ENCODE measurements at places on chromosomes 3 and 15.

- DNase-seq, result no peak
Observed at GRCh38 chr3:188822411-188822810, 349.4 kb upstream of the TPRG1 start.

DNA sequence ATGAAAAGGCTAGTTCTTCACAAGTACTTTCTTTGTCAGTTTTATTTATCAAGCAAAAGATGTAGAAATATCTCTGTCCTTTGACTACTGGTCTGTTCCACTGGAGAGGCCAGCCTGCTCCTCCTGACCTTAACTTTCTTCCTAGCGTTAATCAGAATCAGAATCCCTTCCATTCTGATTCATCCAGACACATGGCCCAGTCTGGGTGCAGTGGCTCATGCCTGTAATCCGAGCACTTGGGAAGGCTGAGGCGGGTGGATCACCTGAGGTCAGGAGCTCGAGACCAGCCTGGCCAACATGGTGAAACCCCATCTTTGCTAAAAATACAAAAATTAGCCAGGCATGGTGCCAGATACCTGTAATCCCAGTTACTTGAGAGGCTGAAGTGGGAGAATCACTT is 32.0 kb upstream of the MANF start:
- DNase-seq, result no peak

DNA sequence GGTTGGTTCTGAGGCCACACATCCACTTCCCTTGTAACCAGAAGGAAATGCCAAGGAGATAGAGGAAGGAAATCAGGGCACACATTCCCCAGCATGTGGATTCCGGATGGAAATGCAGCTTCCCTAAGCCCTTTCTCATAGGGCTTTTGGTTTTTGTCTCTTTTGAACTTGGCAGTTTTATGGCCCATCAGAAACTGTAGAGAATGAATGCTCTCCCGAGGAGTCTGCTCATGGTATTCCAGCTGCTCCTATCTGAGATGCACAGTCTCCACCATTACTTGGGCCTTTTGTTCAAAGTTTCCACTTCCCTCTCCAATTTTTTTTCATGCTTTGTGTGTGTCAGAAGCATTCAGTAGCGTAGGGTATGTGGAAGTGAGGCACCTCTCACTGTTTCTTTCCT is 21.2 kb downstream of the XYLB start:
- DNase-seq, result no peak

GRCh38 chr3:53821631-53822121 is 24.5 kb downstream of the CHDH start:
- no peak for DNase-seq

DNA sequence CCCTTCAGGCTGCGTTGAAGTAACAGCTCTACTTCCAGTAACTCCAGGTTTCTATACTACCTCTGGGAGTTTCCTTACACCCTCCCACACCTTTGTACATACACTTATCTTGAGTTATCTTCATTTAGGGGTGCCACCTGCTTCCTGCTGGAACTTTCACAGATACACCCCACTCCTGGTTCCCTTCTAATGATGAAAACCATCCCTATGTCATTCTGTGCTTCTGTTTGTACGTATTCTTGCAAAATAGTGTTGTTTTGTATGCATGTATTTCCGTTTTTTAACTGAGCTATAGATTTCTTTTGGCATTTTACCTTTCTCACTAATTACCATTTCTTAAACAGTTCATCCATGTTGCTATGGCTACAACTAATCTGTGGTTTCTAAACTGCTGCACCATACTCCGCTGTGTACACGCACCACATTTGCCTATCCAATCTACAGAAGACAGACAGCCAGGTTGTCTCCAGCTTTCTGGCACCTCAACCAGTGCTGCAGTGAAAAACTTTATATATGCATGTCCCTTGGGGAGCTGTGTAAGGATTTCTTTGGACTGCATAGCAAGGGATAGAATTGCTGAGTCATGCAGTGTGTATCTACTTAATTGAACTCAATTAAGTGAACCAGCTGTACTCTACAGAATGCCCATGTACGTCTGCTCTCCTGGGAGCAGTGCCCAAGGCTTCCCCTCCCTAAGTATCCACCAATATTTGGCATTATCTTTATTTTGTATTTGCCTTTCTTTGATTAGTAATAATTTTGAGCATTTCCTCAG is 61.4 kb upstream of the ST8SIA2 start:
- no peak for DNase-seq

GRCh38 chr3:106860182-106860581 is 517.1 kb upstream of the CCDC54 start:
- no peak for DNase-seq

DNA sequence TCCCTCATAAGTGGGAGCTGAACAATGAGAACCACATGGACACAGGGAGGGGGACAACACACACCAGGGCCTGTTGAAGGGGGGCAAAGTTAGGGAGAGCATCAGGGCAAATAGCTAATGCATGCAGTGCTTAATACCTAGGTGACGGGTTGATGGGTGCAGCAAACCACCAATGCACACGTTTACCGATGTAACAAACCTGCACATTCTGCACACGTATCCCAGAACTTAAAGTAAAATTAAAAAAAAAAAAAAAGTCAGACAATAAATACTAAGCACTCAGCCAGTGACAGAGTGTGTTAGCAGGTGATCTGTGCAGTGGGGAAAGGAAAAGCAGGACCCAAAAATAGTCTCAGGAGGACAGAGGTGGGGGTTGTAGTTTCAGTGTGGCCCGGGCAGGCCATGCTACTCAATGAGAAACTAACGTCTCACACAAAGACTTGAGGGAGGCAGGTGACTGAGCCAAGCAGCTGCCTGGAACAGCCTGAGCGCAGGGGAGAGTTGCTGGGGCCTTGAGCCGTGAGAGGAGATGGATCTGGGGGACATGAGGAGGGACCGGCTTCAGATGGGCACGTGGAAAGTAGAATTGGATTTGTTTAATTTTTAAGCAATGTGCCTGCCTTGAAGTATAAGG is 18.4 kb downstream of the ANKDD1A start:
- DNase-seq, result no peak

DNA sequence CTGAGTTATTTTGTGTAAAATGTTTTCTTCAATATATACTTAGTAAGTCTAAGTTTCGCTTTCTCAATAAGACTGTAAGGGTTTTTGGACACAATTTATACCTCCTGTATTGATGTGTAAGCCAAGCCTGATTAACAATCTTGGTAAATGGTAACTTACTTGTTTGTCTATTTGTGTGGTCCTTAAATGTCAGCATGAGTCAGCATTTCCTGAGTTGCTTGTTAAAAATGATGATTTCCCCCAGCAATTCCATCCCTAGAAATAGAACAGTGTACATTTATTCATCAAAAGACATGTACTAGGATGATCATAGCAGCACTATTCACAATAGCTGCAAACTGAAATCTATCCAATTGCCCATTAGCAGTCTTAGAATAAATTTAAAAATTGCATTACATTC is 53.4 kb upstream of the LRIG1 start:
- DNase-seq, result no peak
